ENCODE measurements at places on chromosomes 2 and 18.

DNA sequence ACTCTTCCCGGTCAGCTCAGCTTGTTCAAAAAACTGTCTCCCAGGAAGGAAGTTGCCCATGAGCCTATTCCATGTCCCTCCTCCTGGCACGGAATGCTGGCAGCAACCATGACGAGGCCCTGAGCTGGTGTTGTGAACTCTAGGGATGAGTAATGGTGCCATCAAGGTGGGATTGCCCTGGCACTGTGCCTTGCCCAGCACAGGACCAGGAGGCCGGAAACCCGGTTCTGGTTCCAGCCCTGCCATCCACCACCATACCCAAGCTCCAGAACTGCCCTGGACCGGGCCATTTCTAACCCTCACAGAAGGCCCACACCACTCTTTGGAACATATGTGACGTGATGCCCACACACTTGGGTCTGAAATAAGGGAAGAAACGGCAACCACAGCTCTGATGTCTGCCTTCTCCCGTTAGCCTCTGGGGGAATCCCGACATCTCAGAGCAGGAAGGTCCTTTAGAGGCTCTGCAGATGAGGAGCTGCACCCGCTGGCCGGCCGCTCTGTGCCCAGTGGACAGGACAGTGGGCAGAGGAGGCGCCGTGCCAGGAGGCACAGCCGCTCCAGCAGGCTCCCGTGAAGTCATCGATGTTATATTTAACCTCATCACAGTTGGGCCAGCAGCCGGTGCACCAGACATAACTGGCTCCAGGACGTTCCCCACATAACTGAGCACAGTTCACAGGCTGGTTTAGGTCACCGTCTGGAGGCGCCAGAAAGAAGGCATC is 462.1 kb upstream of the ID2 start:
- no peak for DNase-seq

GRCh38 chr18:24089076-24089475 is 49.8 kb upstream of the CABYR start:
- DNase-seq, result no peak

- peak; percentile 66 for DNase-seq
These were observed 72.1 kb downstream of the COL6A3 start for GRCh38 chr2:237341872-237342271.

DNA sequence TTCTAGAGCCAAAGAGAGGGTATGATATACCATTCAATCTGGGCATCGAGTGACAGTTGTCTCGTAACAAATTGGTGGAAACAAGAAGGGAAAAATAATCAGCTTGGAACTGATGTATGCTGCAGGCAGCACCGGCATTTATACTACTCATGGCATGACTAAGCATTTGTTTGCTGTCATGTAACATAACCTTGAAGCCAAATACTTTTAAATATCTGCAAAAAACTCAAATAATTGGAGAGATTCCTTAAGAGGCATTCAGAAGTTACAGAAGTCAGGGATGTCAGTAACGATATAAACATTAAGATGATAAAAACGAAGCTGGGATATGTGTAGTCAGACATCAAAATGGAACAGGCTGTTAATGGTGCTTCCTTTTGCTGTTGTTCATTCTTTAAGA is 157.3 kb upstream of the MMADHC start:
- peak; percentile 82 for DNase-seq

DNA sequence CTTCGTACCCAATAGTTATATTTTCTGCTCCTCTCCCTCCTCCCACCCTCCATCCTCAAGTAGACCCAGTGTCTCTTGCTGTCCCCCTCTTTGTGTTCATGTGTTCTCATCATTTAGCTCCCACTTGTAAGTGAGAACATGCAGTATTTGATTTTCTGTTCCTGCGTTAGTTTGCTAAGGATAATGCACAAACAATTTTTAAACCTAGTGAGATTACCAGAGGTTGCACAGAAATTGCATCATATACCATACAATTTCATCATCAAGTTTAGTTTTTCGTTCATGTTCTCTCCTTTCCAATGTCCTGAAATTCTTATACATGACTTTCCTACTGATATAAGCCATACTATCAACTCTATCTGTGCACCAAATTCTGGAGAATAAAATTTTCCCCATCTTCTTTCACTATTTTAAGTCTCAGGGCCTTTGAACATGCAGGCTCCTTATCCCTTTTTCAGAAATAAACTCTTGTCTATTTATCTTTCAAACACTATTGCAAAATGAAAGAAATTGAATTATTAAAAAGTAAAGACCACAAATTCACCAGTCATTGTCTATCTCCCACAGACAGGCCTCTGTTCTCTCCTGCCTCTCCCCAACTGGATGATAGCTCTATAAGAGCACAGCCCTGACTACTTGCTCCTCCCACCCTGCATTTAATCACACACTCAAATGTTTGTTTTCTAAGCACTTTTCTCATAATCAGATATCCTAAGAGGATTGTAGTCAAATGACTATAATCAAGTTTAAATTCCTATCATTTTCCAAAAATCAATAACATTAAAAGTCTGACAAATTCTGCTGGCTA is 27.2 kb upstream of the B4GALT6 start:
- no peak for DNase-seq

GRCh38 chr2:88698027-88698413 is 6.5 kb downstream of the RPIA start:
- no peak for DNase-seq

DNA sequence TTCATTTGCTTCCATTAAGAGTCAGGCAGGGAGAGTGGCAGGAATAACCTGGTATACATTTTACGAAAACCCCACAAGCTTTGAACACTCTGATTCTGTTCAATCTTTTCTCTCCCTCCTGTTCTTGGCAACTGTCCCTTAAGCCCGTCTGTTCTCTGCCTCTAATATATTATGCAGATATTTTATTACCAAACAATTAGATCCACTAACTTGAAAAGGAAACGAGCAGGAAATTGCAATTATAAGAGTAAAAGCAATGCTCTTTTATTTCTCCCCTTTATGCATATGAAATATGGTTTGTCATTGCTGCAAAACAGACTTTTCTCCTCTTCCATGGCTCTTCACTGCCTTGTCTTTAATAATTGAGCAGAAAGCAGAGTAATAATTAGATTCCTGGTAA is 149.1 kb upstream of the CELF4 start:
- no peak for DNase-seq

- peak; percentile 42 for DNase-seq
These were observed 10.0 kb downstream of the TCF4 start for GRCh38 chr18:55577812-55578539.

DNA sequence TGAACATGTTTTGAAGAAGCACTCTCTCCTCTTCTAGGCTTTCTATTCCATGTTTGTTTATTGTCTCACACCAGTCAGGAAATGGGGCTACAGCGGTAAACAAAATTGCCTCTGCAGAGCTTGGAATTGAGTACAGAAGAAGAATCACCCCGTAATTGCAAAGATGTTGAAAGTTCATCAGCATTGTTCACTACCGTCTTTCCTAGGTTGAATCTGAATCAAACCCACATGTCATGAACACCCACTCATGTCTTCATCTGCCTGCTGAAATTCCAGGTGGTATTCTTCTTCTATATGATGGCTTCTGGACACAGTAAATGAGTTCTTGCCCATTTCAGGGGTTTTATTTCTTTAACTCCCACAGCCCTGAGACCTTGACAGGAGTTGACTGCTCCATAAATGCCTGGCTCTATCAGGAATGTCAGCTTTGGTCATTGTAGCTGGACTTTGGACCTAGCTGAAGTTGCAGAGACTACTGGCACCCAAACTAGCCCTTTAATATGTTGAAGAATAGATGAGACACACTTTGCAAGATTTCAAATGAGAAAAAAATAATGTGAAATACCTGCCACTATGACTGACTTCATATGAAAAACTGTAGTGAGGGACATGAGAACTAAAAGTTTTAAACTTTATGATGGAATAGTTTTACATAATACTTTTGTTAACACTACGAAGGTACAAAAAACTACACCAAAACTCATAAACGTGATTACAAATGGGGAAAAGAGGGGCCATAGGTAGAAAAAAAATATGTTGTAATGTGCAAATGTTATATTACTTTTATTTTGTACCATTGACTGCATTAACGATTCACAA is 1235.3 kb upstream of the ZEB2 start:
- no peak for DNase-seq

DNA sequence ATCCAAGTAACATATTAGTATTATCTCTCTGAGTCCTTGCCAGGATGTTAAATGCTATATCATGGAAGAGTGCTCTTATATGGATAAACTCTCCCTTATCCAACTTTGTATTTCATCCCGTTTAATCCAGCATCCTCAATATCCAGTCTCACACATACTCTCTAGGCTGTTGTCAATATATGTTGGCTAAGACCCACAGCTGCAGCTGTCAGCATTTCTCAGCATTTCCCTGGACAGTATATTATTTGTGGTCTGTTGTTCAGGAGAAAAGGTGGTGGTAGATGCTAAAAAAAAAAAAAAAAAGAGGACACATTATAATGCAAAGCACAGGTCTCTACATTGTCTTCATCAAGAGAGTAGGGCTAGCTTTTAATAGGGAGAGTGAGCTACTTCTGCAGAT is 1368.0 kb upstream of the ZEB2 start:
- no peak for DNase-seq

DNA sequence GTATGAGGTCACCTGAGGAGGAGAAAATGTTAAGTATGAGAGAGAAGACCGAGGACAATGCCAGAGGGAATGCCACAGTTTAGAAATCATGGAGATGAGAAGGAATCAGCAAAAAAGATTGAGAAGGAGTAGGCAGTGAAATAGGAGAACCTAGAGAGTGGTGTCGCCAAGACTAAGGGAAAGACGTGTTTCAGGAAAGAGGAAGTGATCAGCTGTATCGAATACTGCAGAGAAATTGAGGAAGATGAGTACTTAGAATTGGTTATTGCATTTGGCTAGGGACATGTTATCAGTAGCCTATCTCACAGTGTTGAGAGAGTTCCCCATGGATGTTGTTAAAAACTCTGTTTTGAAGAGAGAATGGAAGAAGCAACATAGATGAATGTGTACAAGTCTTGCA is 112.3 kb downstream of the GALNT1 start:
- DNase-seq, result no peak

DNA sequence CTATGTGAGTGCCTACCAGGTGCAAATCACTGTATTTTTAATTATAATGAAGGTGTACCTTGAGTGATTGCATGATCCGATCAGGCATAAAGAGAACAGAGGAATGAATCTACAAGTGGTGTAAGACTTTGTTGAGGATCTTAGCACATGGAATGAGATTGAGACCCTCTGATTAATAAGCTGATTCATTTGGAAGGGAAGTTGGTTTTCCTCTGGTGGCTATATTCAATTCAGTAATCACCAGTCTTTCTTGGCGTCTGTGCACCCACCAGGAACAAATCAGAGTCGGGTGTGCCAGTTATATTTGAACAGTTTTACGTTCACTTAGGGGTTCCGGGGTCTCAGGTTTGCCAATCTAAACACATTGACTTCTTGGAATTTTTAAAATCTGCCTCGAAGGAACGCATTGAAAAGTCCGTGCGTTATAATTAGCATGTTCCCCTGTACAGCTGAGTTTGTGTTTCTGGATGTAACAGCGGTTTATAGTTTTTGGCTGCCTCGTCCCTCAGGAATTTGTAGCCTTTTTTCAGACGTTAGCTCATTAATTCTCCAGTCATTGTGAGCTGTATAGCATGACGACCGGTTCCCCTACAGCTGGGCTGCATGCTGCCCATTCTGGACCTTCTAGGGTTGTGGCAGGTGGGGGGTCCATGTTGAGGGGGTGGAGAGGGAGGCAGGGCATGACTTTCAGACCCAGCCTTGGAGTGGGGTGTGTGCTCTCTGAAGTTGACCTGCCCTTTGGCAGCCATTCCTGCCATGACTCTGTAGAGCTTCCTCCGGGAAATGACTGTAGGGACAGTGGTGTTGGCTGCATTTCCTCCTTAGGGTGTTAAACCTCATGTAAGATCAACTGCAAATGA is 20.3 kb downstream of the MYO1B start:
- peak; percentile 69 for DNase-seq

DNA sequence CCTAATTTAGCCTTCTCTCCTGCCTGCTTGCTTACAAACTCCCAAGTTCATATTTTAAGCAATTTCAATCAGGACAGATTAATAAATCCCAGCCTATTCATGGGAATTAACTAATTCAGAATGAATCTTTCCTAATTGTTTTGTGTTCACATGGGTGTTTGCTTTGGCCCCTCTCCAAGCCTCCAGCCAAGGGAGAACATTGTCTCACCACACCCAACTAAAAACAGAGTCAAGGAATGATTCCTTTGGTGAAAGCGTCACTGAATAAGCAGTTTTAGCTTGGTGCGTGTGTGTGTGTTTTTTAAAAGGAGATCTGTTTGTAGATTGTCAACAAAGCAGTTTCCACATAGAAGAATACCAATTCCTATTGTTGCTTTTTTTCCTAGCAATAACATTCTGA is 43.0 kb upstream of the DSG1 start:
- DNase-seq, result no peak

DNA sequence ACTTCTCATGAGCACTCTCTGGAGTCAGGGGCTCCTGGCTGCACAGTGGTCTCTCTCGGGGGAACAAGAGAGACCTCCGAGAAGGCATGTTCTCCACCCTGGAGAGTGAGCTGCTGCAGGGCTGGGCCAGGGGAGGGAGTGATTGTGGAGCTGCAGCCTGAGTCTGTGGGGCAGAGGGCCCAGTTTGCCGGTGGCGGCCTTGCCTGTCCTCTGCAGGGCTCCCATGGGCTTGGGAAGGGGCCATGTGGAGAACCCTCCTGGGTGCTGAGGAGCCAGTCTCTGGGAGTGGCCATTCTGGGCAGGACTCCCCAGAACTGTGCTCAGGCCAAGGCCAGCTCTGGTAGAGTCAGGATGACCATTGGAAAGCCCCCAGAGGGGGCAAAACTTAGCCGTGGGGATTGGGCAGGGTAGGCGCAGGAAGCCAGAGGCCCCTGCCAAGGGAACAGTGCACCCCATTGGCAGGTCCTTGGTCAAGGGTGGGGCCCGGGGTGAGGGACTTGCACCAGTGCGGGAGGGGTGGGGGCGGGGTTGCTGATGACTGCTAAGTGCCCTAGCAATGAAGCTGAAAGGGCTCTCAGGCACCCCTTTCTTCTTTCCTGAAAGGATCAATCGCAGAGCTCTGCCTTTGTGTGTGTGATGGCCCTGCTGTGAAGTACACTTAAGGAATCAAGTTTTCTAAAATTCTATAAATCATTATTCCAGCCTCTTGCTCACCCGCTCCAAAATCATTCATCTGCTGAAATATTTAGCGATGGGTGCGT is 69.7 kb upstream of the BOD1L2 start:
- no peak for DNase-seq

DNA sequence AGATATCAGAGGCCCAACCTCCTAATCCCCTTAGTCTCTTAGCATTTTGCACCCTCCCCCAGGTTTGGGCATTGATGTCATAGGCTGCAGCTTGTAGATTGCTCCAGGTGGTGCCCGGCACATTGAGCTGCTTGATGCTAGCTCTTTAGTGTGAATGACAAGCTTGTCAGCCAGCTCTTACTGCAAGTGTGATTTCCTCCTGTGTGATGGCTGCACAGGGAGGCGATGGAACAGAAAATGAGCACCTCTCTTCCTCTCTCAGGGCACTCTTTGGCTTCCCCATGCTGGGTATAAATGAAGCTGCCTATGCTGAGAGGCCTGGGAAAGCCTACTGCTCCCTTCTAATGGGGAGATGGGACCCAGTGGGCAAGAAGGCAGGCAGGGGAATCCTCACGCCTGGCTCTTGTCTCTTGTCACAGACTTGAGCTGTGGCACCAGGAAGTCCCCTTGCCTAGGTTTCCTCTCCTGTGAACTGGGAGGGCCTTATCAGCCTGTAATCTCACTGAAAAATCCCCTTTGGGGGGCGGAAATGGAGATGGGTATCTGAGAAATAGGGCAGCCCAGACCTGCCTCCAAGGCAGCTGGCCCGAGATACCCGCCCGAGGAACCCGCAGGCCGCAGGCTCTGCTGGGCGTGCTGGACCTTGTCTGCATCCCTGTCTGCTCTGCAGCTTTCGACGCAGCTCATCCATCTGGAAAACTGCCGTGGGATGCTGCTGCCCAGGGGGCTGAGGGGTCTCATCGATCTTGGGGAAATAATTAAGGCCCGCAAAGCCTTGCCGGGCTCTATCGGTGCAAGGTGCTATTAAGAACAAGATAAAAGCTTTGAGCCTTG is 163.5 kb upstream of the CXCR4 start:
- DNase-seq, result no peak

All from fibroblast of gingiva (primary cell).